ENCODE measurements at places on chromosomes 16 and 17.

- DNase-seq: no peak
Observed at GRCh38 chr17:2106308-2106955, 51.5 kb downstream of the HIC1 start.

DNA sequence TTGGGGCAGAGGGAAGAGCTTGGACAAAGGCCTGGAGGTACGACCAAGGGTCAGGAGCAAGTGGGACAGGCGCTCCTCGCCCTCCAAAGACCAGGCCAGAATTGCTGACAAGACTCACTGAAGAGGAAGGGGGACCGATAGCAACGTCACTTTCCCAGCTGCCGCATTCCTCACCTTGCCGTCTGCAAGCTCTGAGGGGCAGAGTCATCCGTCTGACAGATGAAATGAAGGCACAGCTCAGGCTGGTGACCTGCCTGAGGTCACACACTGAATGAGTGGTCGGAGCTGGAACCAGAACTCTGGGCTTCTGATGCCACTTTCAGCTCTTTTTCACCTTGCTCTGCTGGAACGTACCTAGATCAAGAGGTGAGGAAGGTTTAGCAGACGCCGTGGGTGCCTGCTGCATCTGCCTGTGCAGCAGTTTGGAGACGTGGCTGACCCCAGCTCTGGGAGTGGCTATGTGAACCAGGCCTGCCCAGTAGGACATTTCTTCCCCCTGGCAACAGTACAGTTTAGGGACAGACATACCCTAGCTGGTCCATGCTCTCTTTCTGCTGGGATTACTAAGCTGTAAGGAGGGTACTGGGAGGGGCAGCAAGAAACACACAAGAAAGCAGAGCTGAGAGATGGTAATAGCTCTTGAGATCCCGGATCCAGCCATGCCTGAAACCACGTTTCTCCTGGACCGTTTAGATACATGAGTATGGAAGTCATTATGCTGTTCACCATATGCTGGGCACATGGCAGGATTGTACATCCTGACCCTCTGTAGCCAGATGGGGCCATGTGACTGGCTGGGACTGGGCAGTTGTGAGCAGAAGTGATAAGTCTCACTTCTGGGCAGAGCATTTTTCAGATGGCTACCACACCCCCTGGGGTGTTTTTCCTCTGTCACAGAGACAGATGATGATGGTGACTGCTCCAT lies 50.9 kb downstream of the IL21R start:
- no peak for DNase-seq

- no peak for DNase-seq
Observed at GRCh38 chr16:67979955-67980678, at the start of gene DPEP3. TSS of gene DPEP3 (minus strand) at chr16:67980499. CDS start at chr16:67980380, 119 bp downstream.

DNA sequence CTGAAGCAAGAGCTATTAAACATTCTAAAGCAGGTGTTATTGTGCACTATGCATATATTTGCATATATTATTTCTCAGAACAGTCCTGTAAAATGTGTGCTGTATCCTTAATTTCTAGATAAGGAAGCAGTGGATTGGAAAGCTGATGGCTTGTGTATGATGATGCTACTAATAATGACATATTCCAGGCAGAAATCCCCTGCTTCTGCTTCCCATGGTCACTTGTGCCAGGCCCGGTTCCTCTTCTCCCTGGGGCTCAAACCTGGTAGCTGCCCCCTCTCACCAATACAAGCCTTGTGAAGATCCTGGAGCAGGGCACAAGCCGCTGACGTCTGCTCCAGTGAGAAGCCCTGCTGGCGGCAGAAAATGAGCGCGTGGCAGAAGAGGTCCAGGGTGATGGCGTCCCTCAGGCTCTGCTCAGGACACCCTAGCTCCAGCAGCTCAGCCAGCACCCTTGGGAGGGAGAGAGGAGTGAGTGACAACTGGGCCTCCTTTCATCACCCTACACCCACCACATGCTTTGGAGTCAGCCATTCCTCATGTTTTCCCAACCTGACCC lies 1.8 kb downstream of the CFAP119 start:
- DNase-seq: no peak

DNA sequence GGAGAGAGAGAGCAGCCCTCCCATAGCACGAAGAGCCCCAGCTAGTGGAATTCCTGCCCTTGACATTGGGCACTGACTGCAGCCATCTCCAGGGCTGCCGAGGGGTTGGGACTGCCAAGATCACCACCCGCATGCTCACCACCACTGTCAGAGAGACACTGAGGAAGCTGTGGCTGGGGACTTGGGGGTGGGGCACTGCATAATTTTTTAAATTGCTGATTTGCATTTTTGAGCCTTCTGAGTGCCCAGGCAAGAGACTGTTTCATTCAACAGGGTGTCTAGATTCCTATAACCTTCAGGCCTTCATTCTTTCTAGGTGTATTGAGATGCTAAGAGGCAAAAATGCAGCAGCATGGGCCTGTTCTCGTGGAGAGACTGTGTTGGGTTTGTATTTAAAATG lies 9.0 kb upstream of the EPX start:
- no peak for DNase-seq

DNA sequence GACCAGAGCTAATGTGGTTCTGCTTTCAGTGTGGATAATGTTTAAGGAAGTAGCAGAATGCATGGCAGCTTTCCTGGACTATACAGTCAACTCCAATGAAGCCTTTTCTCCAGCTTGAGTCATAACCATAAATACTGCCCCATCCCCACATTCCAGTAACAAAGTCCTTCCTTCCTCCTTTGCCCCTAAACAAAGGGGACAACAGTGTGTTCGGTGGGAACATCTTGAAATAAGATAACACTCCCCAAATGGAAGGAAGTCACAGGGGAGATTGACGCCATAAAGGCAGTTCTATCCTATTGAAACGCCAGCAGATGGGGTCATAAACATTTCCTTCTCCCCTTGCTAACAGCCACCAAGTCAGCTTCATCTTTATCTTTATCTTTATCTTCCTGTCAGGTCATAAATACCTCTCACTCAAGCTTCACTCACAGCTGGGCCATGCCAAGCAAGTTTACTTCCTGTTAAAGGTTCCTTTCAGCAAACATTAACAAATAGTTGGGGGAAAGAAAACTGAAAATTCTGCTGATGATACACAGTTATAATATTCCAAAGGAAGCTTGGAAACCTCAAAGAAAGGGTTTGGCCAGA lies 136.7 kb downstream of the SNX11 start:
- no peak for DNase-seq

DNA sequence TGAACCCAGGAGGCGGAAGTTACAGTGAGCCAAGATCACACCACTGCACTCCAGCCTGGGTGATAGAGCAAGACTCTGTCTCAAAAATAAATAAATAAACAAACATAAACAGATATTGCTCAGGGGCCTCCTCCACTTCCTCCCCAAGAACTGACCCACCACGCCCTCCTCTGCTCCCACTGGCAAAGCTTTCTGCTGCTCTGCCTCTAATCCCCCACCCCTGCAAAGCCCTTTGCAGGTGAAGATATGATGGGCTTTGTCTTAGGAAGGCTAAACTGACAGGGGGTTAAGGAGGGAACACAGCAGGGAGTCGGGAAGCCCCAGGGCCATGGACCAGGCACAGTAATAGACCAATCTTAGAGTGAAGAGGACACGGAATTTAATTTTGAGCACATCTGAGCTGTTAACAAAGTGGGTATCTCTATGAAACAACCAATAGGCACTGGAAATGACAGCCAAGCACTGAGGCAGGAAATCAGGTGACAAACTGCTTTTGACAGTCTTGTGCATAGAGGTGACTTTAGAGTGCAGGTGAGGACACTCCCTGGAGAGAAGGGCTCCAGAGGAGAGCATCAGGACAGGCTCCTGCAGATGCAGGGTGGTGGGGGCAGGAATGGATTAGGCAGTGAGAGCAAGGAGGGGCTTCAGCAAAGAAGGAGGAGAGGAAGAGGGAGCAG lies 6.4 kb upstream of the CD300LD start:
- DNase-seq: no peak

DNA sequence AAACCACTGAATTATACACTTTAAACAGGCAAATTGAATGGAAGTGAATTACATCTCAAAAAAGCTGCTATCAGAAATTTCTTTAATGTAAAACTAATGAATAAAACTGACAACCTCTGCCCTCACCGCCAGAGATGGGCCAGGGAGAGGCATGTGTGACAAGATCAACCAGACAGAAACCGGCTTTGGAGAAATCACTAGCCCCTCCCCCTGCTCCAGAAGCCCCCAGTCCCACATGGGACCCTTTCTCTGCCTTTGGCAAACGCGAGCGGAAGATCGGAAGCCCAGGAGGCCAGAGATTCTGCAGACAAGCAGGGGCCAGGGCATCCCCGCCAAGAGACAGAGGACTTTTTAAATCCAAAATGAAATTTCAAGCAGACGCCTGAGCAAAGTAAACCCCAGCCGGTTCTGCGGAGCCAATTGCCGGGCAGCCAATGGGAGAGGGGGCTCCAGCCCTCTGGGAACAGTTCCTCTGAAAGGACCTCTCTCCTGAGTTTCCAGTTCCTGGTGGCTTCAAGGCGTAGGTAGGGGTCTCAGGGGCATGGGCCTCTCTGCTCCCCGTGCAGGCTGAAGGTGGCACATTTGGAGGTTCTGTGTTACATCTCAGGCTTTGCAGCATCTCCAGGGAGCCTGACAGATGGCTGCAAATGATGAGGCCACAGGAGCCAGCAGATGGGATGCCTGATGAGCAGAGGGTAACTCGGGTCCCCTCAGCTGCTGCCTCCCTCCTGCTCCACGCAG lies 118.1 kb downstream of the GSG1L start:
- DNase-seq: no peak

DNA sequence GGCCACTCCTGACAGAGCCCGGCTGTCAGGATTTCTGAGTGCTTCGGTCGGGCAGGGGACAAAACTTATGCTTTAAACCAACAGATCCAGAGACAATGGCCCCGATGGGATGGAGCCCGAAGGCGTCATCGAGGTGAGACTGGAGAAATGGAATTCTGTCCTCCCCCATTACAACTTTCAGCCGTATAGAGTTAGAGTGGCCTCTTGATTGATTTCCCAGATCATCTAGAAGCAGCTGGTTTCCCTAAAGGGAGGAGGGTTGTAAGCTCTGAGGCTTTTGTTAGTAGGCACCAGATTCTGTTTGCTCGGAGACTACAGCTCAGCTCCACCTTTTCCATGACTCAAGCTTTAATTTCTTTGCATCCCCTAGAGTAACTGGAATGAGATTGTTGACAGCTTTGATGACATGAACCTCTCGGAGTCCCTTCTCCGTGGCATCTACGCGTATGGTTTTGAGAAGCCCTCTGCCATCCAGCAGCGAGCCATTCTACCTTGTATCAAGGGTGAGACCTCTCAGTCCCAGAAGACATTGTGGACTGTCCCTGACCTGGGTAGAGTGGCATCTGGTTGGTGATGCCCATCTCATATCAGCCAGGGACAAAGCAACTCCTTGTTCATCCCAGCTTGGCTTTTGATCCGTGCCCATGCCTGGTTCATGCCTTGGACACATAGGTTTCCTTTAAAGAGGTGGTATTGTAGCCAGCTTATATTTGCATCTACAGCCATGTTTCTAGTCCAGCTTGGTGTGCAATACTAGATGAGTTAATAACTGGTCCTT lies 5.1 kb upstream of the CD68 start:
- no peak for DNase-seq

DNA sequence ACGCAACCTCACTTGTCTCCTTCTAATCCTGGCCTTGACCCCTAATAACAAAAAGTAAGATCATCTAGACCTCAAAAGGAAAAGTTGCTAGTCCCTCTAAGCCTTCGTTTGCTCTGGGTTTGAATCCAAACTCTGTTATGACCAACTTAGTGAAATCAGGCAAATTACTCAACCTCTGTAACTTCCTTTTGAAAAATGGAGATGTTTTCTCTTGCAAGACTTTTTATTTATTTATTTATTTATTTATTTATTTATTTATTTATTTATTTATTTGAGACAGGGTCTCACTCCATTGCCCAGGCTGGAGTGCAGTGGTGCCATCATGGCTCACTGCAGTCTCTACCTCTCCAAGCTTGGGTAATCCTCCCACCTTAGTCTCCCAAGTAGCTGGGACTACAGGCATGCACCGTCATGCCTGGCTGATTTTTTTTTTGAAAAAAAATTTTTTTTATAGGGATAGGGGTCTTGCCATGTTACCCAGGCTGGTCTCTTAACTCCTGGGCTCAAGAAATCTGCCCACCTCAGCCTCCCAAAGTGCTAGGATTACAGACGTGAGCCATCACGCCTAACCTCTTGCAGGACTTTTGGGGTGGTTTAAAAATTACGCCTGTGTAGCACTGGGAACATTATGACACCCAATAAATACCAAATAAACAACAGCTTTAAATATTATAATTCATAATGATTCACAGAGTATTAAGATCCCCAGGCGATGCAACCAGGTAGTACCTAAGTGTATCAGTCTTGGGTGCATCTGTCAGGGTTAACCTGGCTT lies 63.4 kb downstream of the PITPNC1 start:
- DNase-seq: no peak

GRCh38 chr16:89561884-89562599 lies 1.6 kb downstream of the RPL13 start:
- peak; percentile 24 for DNase-seq

GRCh38 chr17:78337244-78338109 lies 22.4 kb downstream of the SOCS3 start:
- no peak for DNase-seq

GRCh38 chr16:22694887-22695382 lies 119.0 kb upstream of the HS3ST2 start:
- peak; percentile 66 for DNase-seq

DNA sequence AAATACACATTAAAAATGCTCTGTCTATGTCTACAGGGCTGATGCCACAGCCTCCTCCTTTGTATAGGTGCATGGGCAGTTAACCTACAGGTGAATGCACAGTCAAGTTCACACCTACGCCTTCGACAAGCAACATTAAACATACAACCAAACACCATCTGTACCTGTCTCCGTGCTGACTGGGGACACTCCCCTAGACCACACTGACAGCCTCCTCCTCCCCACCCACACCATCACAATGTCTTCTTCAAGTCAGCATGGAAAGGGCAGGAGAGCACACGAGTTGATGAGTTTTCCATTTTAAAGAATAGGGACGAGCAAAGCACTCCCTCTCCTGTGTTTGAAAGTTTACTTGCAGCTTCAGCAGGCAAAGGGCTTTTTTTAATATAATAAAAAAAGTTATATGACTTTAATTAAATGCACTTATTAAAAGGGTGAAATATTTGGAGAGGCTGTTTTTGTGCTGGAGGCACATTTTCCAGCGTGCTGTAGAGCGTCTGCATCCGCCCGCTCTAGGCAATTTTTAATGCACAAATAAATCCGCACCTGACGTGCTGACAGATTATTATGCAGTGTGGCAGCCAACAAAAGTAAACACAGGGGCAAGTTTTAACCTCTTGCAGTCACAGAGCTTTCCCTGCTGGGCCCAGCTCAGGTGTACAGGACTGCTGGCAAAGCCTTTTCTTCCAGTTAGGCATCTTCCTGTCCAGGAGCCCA lies 367.9 kb downstream of the SOX9 start:
- no peak for DNase-seq
